T-helper 17 cell (primary cell): ENCODE measurements at places on chromosomes 1 and 21.

GRCh38 chr1:30194046-30194619 is 529.3 kb downstream of the MATN1 start:
- H3K4me1 ChIP-seq = peaks cover 58% of the 10 kb centered on the region
- H3K27me3 ChIP-seq = no peaks in the 10 kb centered on the region
- H3K4me3 ChIP-seq = no peak overlapping the region
- peaks cover 2% of the 10 kb centered on the region for H3K36me3 ChIP-seq
- no peak for DNase-seq
- H3K27ac ChIP-seq = no peak overlapping the region

- H3K4me1 ChIP-seq = no peaks in the 10 kb centered on the region
- H3K36me3 ChIP-seq = no peaks in the 10 kb centered on the region
- no peak overlapping the region for H3K27ac ChIP-seq
- no peak overlapping the region for H3K4me3 ChIP-seq
- no peak for DNase-seq
- peaks cover 17% of the 10 kb centered on the region for H3K27me3 ChIP-seq
Observed at GRCh38 chr1:218462587-218462986, 117.5 kb downstream of the TGFB2 start.

- H3K4me3 ChIP-seq = no peak overlapping the region
- DNase-seq = no peak
- peaks cover 7% of the 10 kb centered on the region for H3K4me1 ChIP-seq
- H3K36me3 ChIP-seq = peaks cover 4% of the 10 kb centered on the region
- H3K27ac ChIP-seq = no peak overlapping the region
Observed at GRCh38 chr1:47763591-47764171, 233.5 kb downstream of the TRABD2B start.

GRCh38 chr1:18332576-18332975 is 148.2 kb upstream of the KLHDC7A start:
- peaks cover 28% of the 10 kb centered on the region for H3K27me3 ChIP-seq
- DNase-seq = no peak
- H3K4me3 ChIP-seq = no peak overlapping the region
- no peaks in the 10 kb centered on the region for H3K36me3 ChIP-seq

DNA sequence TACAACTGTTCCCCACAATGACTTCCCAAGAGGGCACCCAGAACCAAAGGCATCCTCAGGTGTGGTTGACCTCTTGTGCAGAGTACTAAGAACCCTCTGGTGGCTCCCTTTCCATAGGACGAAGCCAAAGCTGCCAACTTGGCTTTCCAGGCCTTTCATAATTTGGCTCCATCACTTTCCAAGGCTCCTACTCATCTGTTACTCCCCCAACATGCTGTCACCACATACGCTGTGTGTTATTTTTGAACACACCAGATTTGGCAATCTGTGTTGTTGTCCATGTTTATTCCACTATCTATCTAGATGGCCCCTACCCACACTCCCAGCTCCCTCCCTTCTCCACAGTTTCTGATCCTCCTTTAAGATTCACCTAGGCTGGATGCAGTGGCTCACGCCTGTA is 10.2 kb upstream of the NKAIN1 start:
- no peaks in the 10 kb centered on the region for H3K27me3 ChIP-seq
- no peaks in the 10 kb centered on the region for H3K36me3 ChIP-seq
- H3K27ac ChIP-seq = no peak overlapping the region
- H3K4me3 ChIP-seq = no peak overlapping the region

GRCh38 chr1:58981392-58981791 is 197.5 kb upstream of the JUN start:
- H3K4me1 ChIP-seq = peaks cover 12% of the 10 kb centered on the region
- no peak overlapping the region for H3K4me3 ChIP-seq
- no peak for DNase-seq

GRCh38 chr1:29473161-29473855 is 237.0 kb downstream of the PTPRU start:
- peaks cover 83% of the 10 kb centered on the region for H3K27me3 ChIP-seq
- H3K4me3 ChIP-seq = no peak overlapping the region
- H3K36me3 ChIP-seq = no peaks in the 10 kb centered on the region
- no peaks in the 10 kb centered on the region for H3K4me1 ChIP-seq
- DNase-seq = no peak

DNA sequence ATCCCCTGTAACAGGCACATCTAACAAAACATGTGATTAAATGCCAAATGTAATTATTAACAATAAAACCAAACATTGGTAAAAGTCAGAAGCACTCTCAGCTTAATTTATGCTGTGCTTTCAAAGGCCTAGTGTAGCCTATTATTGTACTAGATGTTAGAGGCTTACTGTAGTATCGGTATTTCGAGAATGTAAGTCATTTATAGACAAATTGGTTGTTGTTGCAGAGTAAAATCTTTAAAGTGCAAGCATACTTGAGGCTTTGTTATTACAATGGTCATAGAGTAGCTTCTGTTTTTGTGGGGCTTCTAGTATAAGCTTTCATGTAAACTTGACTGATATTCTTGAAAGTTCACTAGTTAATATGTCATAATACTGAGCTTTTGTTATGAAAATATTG is 965.8 kb downstream of the PLA2G4A start:
- no peak for DNase-seq
- no peaks in the 10 kb centered on the region for H3K36me3 ChIP-seq
- H3K4me3 ChIP-seq = no peak overlapping the region
- no peaks in the 10 kb centered on the region for H3K4me1 ChIP-seq
- H3K27me3 ChIP-seq = no peaks in the 10 kb centered on the region
- H3K27ac ChIP-seq = no peak overlapping the region

DNA sequence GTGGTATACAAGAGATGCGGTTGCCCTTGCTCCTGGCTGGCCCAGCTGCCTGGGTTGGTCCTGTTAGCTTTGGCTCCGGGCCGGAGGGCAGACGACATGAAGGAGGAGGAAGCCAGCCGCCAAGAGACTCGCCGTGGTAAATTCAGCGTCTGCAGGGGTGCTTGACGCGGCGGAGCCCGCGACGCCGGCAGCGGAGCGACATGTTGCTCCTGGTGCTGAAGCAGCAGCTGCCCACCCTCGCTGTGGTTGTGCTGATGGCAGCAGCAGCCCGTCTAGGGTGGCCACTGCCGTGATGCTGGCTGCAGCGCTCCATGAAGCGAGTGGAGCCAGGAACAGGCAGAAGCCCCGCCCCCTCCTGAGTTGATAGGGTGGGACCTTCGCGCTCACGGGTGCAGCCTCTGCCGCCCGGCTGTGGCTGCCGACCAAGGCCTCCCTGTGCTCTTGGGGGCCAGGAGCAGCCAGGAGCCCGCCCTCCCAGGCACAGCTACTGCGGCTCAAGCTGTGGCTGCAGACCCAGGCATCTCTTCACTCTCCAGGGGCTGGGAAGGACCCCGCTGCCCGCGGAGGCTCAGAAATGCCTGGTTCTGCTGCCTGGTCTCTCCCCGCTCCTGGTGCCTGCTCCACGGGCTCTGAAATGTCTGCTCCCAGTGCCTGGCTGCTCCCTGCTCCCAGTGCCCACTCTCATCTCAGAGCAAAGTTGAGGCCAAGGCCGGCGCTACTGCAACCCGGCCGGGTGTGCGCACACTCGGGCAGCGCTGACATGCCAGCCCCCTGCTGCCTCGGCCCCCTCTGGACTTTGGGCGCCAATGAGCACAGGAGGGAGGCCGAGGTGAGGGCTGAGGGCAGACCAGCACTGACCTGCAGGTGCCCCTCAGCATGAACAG is 4.4 kb upstream of the ZNF692 start:
- no peaks in the 10 kb centered on the region for H3K27me3 ChIP-seq
- no peaks in the 10 kb centered on the region for H3K36me3 ChIP-seq
- peaks cover 40% of the 10 kb centered on the region for H3K4me1 ChIP-seq

DNA sequence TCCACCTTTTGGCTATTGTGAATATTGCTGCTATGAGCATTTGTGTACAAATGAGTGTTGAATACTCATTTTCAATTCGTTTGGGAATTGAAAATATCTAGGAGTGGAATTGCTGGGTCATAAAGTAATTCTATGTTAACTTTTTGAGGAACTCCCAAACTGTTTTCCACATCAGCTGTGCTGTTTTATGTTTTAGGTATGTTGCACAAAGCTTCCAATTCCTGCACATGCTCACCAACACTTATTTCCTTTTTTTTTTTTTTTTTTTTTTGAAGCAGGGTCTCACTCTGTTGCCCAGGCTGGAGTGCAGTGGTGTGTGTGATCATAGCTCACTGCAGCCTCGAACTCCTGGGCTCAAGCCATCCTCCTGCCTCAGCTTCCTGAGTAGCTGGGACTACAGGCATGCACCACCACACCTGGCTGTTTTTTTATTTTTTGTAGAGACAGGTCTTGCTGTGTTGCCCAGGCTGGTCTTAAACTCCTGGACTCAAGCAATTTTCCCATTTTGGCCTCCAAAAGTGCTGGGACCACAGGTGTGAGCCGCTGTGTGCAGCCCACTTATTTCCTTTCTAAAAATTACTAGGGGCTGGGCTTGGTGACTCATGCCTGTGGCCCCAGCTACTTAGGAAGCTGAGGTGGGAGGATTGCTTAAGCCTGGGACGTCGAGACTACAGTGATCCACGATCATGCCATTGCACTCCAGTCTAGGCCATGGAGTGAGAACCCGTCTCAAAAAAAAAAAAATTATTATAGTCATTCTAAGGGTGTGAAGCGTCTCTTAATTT is 33.4 kb downstream of the TMCC2 start:
- no peaks in the 10 kb centered on the region for H3K36me3 ChIP-seq
- H3K27me3 ChIP-seq = peaks cover 16% of the 10 kb centered on the region
- no peak overlapping the region for H3K27ac ChIP-seq
- DNase-seq = no peak
- H3K4me3 ChIP-seq = no peak overlapping the region
- H3K4me1 ChIP-seq = peaks cover 6% of the 10 kb centered on the region
